ENCODE measurements at places on chromosomes 7 and 10.

DNA sequence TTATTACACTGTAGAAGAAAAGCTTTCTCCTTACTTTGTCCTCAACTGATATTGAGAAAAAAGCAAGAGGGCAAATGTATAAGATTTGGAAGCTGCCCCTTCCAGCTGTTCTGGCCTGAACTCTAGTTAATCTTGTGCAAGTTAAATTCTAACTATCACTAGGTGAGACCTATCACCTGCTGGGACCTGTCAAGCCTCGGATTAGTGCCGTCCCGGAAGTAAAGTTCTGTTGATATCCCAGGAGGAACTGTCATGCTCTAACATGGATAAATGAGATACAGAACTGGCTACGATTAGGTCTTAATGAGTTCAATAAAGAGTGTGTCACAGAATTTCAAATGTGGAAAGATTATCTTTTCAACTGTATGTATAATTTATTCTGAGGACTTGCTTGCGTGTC, 1.2 kb upstream of the BPGM start:
- DNase-seq, result no peak

DNA sequence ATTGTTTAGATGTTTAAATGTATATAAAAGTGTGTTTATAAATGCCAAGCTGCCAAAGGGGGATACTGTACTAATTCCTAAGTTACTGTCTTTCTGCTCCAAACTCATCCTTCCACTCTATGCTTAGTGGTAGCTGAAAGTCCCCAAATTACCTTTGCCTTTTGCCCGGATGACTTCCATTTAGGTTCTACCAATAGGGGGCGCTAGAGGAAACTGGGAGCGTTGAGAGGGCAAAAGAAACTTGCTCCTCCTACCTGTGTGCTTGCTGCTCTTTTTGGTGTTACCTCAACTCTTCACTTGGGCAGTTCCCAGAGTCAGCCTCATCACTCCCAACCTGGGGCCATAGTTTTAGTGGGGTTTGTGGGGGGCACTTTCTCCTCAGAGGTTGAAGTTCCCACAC, 5.9 kb upstream of the OR2A25 start:
- DNase-seq, result no peak

- DNase-seq, result no peak
Observed at GRCh38 chr7:8817448-8818036, 384.1 kb downstream of the NXPH1 start.

GRCh38 chr10:130967784-130968183, 343.7 kb downstream of the TCERG1L start:
- DNase-seq, result no peak

GRCh38 chr7:151110236-151110940, 24.1 kb downstream of the AGAP3 start:
- no peak for DNase-seq

DNA sequence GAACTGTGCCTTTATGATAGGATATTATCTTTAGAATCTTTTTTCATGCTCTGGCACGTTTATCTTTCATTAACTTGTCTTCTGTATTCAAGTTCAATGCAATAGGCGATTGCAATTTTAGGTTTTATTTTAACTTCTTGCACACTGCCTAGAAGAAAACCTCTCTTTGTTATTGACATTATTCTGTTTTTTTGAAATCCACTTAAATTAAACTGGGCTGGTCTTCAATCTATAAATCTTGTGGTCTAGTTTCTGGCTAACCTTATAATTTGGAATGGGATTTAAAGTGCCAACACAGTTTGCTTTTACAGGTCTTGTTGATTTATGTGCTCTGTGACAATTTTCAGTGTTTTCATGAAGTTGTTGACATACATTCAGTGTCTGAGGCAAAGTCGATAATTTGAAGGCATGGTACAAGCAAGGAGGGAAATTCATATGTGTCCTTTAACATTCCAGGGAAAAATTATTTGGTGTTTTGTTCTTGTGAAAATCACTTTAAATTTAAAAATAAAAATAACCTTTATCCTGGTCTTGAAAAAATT, 240.9 kb downstream of the KIAA1217 start:
- DNase-seq, result no peak

- no peak for DNase-seq
Observed at GRCh38 chr10:49760789-49761188, 1.3 kb downstream of the OGDHL start.

- DNase-seq, result no peak
Observed at GRCh38 chr7:134155871-134156270, 28.7 kb downstream of the LRGUK start.

GRCh38 chr10:132458586-132459300, 61.7 kb downstream of the PWWP2B start:
- DNase-seq, result peak; percentile 45

DNA sequence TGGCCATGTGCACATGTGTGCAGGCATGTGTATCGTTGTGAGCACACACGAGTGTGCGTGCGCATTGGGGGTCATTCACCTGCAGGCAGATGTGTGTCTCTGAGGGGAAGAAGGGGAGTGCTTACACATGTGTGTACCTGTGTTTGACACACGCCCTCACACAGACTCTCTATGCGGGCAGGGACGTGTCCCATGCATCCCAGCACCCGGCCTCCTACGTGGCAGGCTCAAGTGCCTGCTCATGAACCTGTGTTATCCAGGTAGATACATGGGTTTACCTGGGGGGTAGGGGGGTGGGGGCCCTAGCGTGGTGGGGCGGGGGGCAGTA, 18.6 kb downstream of the KCP start:
- DNase-seq, result no peak

DNA sequence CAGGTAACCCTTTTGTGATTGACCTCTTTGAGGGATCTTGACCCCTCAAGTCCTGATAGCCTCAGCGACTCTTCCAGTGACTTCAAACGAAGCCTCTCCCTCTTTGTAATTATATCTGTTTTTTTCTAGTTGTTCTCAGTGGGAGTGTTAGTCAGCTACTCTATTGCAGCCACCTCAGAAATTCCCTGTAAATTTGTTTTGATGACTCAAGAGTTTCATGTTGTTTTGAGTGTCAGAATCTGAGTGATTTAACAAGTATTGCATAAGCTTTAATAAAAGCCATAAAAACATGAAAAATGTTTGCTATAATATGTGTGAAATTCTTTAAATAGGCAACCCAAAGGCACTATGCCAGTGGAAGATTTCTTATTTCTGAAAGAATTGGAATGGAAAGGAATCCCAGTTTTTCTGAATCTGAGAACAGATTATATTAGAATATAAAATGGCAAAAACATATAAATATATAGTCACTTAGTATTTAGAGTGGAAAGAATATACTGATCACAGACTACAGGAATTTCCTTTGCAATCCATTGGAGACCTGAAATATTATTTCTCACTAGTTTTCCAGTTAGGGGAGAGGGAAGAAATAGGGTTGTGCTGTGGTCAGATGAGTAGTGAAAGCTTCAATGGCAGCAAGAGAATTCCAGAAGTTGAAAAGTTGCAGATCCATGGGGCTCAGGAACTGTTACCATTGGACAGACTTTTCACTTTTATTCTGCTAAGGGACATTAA, 94.4 kb upstream of the SEMA3C start:
- DNase-seq, result no peak

DNA sequence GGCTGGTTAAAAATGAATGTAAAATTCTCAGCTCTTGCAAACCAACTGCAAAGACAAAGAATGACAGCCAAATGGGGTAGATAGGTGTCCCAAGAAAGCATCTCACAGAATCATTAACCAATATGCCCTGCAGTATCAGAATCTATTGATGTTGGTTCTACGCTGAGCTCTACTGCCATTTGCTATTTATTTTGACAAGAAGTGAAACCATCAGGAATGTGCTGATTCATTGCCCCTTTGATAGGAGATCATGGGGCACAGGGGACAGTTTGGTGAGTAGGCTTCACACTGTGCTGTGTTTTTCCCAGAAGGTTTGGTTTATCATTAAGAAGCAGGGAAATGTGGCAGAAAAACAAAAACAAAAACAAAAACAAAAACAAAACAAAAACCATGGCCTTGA, 19.4 kb upstream of the CDC14C start:
- DNase-seq, result no peak

DNA sequence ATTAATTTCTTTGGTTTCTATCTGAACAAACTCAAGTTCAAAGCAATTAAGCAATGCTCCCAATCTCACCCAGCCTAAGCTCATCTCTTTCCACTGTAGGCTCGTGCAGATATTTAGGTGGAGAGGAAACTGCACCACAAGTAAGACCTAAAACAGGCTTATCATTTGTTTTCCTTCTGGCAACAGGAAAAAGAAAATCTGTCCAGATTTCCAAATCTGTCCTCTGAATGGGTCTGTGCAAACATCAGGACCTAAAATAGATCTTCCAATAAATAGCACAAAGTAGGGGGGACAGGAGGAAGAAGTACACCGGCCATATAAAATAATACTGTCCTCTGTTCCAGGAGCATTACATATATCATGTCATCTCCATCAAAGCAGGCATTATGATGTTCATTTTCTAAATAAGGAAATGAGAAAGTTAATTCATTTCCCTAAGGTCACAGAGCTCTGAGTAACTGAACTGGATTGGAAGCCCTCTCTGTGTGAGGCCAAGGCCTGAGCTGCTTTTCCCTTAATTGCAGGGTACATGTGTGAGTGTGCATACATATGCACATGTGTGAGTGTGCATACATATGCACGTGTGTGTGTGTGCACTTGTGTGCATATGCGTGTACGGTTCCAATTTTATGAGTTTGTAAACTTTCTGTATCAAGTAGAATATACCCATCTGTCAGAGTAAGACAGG, 92.8 kb upstream of the PARD3 start:
- no peak for DNase-seq

- peak; percentile 60 for DNase-seq
Observed at GRCh38 chr7:3028071-3028757, 15.5 kb downstream of the CARD11 start.

- no peak for DNase-seq
Observed at GRCh38 chr7:151773797-151774196, 103.1 kb downstream of the PRKAG2 start.

- DNase-seq, result no peak
Observed at GRCh38 chr10:7605565-7606295, 61.0 kb downstream of the ITIH5 start.

- DNase-seq, result no peak
Observed at GRCh38 chr7:23196306-23196705, 14.5 kb downstream of the NUP42 start.

DNA sequence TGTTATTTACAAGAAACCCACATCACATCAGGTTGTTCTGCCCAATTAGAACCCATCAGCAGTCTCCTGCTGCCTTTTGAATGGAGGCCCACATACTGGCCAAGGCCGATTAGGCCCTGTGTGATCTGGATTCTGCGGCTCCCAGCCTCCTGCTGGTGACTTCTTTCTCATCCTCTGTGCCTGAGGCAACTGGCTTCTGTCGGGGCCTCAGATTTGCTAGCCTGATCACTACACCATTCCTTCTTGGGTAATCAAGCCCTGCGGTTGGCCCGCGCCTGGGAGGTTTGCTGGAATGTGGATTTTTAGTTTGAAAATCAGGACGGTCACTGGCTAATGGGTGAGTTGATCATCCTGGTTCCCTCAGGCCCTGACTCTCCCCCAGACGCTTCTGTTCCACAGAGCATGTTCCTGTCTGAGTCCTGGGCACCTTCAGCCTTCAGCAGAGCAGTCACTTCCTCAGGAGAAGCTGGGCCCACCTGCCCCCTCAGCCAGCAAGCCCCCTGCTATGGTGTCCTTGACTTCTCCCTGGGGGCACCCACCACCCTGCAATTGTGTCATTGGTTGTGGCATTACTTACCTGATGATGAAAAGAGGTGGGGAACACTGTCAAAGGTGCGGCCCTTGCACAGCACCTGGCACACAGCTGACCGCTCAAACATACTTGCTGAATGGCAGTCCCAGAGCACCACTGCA, 207.6 kb downstream of the PHTF2 start:
- no peak for DNase-seq

DNA sequence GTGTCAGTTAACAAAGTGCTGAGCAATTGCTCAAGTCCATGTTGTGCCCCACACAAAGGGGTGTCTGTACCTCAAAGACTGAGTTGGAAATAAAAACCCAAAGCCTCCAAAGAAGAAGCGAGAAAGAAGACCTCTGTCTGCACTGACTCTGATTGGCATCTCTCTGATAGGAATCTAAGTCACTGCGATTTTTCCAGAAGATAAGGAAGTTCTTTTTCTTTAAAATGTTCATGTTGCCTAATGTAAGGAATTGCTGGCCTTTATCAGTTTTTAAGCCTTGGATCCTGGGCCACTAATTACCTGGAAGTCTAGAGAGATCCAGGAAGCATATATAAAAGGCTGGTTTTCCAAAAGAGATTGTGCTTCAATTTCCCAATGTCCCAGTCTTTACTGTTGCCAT, 24.1 kb upstream of the MET start:
- no peak for DNase-seq

DNA sequence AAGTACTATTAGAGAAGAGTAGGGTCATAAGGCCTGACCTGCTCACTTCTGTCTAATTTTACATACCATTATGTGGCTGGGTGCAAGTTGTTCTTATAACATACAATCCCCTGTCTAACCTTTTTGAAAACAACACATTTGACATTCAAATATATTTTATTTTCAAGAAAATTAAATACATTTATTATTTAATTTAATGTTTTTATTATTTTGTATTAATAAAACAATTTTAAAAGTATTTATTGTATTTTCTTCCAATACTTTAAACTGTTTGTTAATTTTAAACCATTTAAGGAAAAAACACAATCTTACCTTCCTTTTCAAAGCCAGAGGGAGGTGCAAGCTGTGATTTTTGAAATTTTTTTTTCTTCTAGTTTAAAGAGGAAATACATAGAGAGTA, 232.8 kb downstream of the KCND2 start:
- DNase-seq, result no peak

DNA sequence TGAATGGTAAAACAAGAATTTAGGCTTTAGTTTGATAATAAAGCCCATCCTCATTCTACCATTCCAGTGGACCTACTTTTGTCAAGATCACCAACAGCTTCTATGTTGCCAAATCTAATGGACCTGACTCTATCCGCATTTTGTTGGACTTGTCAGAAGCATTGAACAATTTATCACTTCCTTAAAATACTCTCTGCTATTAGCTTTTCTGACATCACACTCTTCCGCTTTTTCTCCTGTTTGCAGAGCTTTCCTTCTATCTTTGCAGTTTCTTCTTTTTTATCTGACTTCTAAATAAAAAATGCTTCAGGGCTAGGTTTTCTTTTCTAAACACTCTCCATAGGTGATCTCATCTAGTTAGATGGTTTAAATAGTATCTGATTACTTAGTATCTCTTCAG, 42.7 kb upstream of the SMIM30 start:
- no peak for DNase-seq

- no peak for DNase-seq
Observed at GRCh38 chr10:112996462-112996861, 46.4 kb downstream of the TCF7L2 start.

Data from lung microvascular endothelial cell (primary cell).